ENCODE measurements at places on chromosomes 11 and 22.

- no peak for DNase-seq
Measured at GRCh38 chr11:117097014-117097388, 1.2 kb downstream of the SIK3 start.

GRCh38 chr22:17284466-17284865 lies 65.2 kb upstream of the ADA2 start:
- no peak for DNase-seq

DNA sequence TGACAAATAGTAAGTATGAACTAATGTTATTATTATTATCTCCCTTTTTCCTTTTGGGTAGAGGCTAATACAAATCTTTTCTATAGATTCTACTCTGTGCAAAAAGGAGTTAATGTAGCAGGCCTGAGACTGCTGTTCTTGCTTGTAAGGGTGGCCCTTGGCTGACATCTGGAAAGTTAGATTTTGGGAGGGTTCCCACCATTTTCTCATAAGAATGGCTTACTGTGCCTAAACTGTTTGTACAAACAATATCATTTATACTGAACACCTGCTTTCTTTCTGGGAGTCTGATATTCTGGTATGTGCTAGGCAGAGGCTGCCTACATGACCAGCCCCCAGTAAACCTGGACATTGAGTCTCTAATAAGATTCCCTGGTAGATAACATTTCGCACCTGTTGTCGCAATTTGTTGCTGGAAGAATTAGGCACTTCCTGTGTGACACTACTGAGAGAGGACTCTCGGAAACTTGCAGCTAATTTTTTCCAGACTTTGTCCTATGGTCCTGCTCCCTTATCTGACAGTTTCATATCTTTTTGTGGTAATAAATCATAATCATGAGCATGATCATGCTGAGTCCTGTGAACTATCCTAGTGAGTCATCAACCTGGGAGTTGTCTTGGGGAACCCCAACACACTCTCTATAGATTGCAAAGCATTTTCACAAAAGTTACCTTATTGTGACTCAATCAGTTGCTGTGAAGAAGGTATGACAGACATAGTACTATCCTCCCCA lies 257.7 kb upstream of the CCDC90B start:
- DNase-seq, result no peak

DNA sequence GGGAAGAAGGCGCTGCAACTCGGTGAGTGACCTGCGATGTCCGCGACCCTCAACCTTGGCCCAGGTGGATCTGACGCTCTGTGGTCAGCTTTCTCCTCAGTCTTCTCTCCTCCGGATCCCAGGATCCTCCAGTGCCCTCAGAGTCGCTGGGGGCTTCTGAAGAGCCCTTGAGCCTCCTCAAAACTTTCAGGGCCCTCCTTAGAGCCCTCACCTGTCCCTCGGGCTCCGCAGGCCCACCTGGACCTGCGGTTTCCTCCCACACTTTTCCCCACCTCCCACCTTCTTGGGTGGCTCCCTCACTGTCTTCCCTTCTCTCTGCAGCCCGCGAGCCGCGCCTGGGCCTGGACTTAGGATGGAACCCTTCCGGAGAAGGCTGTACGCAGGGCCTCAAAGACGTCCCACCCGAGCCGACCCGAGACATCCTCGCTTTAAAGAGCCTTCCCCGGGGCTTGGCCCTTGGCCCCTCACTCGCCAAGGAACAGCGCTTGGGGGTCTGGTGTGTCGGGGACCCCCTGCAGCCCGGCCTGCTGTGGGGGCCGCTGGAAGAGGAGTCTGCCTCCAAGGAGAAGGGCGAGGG lies 335 bp downstream of the ZNF408 start:
- DNase-seq, result no peak

GRCh38 chr11:130535520-130535919 lies 87.1 kb downstream of the ADAMTS15 start:
- no peak for DNase-seq
